Aorta (tissue), 5 donors: ENCODE measurements at places on chromosomes 7 and 10. TPM values are rescaled to one million over a fixed set of nuclear protein-coding genes. Genes with fewer than 3 reads are reported as not detected.

DNA sequence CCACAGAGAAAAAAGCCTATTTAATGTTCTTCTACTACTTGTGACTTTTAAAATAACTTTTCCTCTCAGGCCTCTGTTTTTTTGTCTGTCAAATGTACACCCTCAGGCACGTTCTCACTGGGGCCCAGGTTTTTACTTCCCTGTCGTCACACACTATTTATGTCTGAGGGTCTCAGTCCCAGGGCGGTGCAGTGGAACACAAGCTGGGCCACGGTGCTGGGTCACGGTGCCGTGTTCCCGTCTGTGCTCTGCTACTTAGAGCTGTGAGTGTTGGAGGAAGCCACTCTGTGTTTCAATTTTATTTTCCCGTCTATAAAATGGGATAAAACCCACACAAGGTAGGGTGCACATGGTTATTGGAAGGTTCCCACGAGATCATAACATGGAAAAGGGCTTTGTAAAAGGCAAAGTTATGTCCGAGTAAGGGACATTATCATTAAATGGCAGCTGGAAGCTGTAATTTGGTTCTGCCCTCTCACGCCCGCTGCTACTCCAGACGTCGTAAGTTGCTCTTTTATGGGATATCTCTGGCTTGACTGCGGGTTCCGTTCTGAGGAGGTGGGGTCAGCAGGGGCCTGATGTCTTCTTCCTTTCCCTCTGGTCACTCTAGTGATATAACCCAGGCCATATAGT, 25.2 kb downstream of the ZNF775 start:
- no peak for DNase-seq

DNA sequence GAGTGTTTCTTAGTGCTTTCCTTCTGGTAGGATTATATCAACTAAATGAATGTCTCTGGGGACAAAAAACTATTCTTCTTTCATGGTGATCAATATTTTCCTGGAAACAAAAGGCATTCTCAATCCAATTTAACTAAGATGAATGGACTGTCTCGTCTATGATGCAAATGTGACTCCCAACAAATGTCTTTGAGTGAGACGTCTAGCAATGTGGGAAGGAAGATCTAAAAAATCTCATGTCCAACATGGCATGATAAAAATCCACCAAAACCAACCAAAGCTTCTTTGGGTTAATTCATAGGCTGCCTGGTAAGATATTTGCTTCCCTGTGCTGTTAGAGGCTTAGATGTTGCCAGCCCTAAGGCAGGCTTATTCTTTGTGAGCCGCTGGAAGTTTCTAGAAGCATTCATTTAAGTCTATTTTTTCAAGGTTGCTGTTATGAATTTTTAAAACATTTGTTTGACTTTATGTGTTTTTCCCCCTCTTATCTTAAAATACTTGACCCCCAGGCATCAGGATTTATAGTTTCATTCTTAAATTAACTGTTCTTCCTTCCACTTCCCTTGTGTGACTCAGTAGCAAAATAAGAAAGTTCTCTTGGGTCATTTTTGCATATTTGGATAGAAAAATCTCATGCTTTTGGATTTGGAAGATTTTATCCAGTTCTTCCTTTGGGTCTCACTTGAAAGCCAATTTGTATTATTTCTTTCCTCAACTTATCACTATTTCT, 156.3 kb downstream of the NRP1 start:
- DNase-seq = no peak

DNA sequence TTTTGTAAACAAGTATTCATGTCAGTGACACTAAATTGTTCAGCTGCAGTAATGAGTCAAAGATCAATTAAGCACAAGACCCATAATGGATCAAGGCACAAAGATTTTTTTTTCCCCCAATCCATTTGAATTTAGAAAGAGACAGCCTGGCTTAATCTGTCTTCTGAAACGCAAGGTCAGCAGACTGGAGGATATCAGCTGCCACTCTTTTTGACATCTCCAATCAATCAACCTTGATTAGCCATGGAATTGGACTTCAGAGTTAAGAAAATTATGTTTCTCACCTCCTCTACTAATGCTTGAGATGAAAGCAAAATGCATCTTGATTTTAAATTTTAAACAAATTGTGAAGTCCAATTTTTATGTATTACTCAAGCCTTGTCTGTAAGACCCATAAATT, 642.4 kb upstream of the STEAP1 start:
- DNase-seq = no peak

DNA sequence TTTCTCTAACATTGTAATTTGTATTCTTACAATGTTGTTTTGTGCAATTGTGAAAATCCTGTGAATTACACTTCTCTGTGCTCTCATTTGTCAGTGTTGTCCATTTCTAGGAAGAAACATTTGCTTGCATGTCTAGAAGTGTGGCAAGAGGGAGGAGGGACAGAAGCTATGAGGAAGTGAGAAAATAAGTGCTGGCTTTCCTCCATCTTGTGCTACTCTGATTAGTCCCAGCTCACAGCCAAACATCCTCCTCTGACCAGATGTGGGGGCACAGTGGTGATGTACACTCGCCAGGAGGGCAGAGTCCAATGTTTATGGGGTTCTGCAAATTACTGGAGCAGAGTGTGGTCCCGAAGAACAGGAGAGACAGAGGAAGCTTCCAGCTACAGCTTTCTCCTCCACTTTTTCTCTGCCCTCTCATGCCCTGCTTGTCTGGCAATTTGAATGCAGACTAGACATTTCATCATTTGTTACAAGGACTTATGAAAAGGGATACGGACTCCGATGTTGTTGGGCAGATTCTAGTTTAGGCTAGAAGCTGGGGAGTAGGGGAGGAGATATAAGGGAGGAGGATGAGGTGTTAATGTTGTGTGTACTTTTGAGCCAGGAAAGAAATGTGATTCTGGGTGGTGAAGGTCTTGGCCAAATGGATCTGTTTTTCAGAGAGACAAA, 131.0 kb upstream of the C1GALT1 start:
- no peak for DNase-seq

DNA sequence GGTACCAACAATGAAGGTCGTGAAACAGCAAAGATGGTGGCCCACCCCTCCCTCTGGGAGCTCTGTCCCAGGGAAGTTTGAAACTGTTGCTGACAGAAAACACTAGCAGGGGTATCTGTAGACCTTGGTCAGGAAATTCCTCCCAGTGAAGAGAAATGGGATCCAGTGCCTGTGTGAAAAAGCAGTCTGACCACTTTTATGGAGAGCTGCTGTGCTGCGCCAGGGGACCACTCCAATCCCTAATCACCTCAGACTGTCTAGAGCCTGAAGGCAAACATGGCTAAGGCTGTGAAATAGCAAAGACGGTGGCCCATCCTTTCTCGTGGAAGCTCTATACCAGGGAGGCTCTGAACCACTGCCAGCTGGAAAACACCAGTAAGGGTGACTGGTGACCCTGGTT, 38.3 kb upstream of the TMEM140 start:
- DNase-seq = no peak

DNA sequence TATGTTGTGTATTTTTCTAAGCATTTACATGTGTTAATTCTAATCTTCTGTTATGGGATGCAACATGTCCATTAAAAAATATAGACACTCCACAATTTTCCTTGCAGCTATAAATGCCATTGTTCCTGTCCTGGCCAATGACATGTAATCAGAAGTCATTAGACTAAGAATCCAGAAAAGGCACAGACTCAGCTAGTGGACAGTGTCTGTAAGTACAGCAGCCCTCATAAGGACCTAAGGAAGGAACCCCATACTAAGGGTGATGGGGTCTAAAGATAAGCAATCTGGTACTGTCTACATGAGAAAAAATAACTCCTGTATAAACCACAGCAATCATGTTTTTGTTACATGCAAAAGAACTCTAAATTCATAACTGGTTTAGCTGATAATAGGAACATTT, 115.9 kb downstream of the GPR85 start:
- DNase-seq = no peak

DNA sequence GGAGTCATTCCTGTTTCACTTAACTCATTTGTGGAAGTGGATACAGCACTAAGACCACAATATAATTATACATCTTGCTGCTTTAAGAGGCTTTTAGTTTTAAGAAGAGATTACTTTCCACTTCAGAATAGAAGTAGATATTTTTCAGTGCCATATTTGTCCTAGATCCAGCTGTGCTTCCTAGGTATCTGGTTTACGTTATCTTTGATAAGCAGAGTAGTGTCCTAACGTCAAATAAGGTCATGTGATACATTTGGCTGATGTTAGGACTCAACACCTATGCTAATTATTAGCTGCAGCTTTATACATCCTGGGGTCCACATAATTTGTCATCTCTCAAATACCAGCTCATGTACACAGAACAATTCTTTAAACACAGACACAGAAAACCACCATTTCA, 196.2 kb upstream of the SMIM30 start:
- no peak for DNase-seq

DNA sequence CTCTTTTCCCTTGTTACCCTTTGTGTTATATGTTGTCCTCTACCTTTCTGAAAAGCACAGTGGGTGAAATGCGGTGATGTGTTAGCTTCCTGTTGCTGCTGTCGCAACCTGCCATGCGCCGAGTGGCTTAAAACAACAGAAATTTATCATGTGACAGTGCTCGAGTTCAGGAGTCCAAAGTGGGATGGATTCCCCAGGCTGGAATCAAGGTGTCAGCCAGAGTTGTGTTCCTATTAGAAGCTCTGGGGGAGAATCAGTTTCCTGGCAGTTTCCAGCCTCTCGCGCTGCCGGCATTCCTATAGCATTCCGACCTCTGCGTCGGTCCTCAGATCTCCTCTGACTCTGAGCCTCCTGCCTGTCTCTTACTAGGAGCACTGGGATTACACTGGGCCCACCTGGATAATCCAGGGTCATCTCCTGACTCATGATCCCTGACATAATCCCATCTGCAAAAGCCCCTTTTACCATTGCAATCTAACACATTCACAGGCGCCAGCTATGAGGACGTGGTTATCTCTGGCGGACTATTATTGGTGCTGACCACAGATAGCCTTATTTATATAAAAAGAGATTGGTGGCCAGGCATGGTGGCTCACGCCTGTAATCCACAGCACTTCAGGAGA, 207.5 kb downstream of the CUX1 start:
- DNase-seq = no peak

DNA sequence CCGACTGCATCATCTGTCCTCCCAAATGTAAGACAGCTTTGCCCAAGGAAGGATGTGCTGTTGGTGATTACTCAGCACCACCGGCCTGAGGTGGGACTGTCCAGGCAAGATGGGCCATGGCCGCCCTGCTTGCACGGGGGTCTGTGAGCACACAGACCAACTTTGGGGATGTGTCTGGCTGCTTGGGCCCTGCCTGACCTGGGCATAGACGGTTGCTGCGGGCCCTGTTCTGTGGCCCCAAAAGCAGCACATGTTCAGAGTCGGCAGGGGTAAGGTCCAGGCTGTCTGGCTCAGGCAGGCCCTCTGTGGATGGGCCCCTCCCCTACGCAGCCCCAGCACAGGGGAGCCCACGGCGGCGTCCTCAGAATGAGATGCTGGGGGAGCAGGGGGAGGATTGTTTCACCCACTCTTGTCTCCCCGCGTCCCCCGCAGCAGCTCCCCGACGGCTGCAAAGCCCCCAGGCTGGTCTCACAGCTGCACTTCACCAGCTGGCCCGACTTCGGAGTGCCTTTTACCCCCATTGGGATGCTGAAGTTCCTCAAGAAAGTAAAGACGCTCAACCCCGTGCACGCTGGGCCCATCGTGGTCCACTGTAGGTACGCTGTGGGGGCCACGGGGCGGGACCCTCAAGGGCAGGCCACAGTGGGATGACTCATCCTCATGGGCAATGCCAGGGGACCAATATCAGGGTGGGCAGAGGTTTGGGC, 58.4 kb downstream of the MKI67 start:
- peak; percentile 74 for DNase-seq

DNA sequence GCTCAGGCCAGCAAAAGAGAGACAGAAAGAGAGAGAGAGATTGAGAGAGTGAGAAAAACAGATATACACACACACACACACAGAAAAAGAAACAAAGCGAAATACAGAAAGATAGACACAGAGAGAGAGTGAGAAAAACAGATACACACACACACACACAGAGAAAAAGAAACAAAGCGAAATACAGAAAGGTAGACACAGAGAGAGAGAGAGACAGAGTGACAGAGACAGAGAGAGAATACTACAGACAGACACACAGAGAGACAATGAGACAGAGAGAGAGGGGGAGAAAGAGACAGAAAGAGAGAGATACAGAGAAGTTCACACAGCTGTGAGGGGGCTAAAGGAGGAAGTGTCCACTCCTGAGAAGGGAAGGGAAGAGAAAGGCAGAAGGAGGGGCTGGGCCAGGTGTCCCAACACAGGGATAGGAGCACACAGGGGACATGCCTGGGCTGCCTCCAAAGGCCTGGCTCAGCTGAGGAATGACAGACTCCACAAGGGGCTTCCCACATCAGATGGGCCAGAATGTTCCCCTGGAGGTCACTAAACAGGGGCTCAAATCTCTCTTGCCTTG, 4.3 kb downstream of the GCK start:
- no peak for DNase-seq

- DNase-seq = no peak
Measured at GRCh38 chr10:86188326-86188725, 178.3 kb downstream of the GRID1 start.

- no peak for DNase-seq
Measured at GRCh38 chr7:79455173-79455790, 1.8 kb upstream of the MAGI2 start.

DNA sequence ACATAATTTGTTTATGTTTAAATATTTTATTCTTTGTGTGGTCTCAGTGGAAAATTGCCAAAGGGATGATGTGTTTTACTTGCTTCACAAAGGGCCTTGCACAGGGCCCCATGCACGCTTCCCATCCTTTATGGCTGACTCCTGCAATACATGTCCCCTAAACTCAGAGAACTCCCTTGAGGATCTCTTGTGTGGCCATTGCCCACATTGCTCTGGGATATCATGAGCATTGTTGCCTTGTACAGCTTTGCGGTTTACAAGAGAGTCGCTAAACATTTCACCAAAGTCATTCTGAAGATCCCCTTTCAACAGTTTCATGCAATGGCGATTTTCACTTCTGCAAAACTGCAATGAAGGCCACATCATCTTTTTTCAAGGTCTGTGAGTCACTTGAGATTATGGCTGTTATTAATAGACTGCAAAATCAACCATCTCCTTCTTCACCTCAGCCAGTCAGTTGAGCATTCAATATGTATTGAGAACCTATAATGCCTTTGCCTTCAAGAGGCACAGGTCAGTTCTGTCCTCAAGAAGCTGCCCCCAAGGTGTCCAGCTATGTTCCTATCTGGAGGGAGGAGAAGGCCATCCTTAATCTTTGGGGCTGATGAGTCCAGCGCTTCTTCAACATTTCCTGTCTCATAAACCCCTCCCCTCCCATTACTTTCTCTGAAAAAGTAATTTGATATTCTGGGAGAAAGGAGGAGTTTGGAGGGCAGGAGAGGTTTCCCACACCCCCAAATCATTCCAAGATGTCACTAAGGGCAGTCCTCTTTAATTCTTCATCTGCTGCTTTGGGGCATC, 108.1 kb downstream of the CCDC71L start:
- DNase-seq = no peak

GRCh38 chr10:70550459-70550858, 52.1 kb downstream of the PRF1 start:
- no peak for DNase-seq

- no peak for DNase-seq
Measured at GRCh38 chr10:5317547-5318107, 47.1 kb upstream of the UCN3 start.

GRCh38 chr10:23037561-23037960, 57.8 kb upstream of the MSRB2 start:
- no peak for DNase-seq

Gene SAMD9L
- 10.8 TPM for total RNA-seq

Gene AKR1C8
- not detected for total RNA-seq

Gene CYP3A5
- total RNA-seq = 3.4 TPM

Gene ANKRD30A
- total RNA-seq = not detected

Gene EVX1
- not detected for total RNA-seq

Gene DYNC1I1
- 13.3 TPM for total RNA-seq

Gene MNX1
- not detected for total RNA-seq
